ENCODE measurements at places on chromosomes 11 and 22.

GRCh38 chr11:44944181-44944852 is 6.4 kb downstream of the TP53I11 start:
- no peak for DNase-seq

- no peak for DNase-seq
Measured at GRCh38 chr11:76159983-76160661, 46.2 kb downstream of the WNT11 start.

GRCh38 chr11:3841426-3842350 is 929 bp upstream of the RHOG start:
- DNase-seq = peak; percentile 69

DNA sequence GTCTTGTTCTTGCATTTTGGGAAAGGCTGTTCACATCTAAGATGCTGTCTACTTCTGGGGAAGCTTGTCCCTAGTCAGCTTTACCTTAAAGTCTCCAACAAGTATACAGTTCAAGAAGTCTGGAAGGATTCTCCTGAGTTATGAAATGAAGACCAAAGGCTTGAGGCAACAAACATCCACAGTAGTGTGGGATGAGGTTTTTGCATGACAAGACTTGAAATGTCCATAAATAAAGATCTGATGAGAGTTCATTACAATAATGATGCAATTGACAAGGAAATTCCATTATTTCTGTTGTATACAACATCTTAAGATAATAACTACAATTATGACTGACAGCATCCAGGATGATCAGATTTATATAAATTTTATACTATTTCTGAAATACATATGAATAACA is 21.3 kb upstream of the KDM4E start:
- DNase-seq = no peak

- no peak for DNase-seq
Measured at GRCh38 chr11:104337273-104337672, 173.3 kb upstream of the PDGFD start.

DNA sequence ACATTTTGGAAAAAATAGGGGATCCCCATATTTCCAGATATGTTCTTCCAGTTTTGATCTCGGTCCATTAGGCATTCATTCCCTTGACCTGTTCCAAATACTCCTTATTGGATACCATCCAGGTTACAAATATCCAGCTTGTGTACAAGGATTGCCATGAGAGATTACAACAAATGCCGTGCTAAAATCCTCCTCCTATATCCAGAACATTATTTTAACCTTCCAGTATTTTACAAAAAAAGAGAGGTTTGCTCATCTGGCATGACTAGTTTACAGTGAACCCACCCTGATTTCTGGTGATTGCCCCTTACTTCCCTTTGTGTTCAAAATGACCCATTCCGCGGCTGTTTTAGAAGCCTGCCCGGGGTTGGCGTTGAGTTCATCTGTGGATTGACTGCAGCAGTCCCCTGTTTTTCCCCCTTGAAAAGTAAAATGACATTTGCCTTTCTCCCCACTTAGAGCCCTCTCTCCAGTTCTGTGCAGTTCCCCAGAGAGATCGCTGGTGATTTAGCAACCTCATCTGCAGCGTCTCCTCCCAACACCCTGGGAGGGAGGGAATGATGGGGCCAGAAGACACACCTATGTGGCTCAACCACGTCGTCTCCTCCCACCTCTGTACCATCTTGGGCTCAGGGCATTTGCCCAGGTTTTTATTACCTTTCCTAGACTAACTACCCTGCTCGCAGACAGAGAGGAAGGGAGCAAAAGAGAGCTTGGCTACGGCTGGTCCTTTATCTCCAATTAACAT is 73.6 kb downstream of the DSCAML1 start:
- DNase-seq = no peak

GRCh38 chr11:746289-747157 is 741 bp upstream of the TALDO1 start:
- no peak for DNase-seq

- no peak for DNase-seq
Measured at GRCh38 chr22:39176143-39176713, 23.7 kb upstream of the CBX7 start.

- no peak for DNase-seq
Measured at GRCh38 chr11:28798286-28798685, 690.1 kb downstream of the METTL15 start.

GRCh38 chr11:78132475-78132874 is 7.0 kb downstream of the ALG8 start:
- no peak for DNase-seq

- no peak for DNase-seq
Measured at GRCh38 chr22:20510811-20511577, 3.6 kb downstream of the MED15 start.

GRCh38 chr22:32660292-32660691 is 141.2 kb upstream of the TIMP3 start:
- DNase-seq = no peak

DNA sequence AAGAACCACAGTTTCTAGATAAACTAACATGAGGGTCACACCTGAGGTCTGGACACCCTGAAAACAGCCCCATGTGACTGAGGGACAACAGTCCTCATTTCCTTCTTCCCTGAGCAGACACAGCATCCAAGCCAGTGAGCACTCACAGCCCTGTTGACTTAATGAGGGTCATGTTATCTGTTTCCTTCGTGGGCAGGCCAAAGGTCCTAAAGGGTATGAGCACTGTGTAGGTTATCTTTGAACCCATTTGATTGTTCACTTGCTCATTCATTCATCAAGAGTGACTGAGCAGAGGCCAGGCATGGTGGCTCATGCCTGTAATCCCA is 170.7 kb upstream of the B3GAT1 start:
- DNase-seq = no peak

GRCh38 chr22:48750826-48751440 is 1076.7 kb downstream of the BRD1 start:
- no peak for DNase-seq

GRCh38 chr11:35812828-35813227 is 131.0 kb upstream of the LDLRAD3 start:
- DNase-seq = no peak

- DNase-seq = no peak
Measured at GRCh38 chr22:28208787-28209186, 289.7 kb upstream of the PITPNB start.

DNA sequence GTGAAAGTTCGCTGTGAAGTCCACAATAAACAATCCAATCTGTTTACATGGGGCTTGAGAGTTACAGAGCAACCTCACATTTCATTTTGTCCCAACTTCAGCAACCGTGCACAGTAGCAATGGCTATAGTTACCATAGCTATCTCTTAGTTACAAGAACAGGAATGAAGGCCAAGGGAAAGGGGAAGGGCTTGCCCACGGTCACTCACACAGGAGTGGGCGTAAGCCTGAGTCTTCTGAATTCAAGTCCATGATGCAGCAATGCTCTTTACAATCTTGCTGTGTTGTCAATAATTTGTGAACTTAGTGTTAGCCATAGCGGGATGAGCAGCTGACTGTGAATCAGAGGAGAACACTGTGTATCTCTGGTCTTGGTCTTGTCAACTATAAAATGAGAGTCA is 102.9 kb downstream of the ADAMTS15 start:
- DNase-seq = no peak

DNA sequence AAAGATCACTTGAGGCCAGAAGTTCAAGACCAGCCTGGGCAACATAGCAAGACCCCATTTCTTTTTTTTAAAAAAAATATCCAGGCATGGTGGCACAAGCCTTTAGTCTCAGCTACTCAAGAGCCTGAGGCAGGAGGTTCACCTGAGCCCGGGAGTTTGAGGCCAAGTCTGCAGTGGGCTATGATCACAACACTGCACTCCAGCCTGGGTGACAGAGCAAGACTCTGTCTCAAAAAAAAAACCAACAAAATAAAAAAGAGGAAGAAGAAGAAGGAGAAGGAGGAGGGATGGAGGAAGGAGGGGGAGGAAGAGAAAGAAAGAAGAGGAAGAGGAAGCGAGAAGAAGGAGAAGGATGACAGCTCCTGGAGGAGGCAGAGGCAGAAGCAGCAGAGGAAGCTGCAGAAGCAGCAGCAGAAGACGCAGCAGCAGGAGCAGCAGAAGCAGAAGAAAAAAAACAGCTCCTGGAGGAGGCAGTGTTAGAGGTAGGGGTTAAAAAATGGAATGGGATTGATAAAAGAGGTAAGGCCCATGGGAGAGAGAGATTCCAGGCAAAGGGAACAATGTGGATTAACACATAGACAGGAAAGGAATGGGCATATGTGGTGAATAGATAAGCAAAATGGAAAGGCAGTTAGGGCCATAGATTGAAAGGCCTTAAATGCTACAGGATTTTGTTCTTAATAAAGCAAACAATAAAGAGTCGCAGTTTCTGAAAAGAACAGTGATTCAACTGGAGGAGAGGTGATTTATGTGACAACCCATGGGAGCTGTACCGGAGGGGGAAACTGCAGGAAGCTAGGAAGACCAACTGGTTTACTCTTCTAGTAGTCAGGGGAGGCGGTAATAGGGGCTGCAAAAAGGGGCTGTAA is 10.9 kb downstream of the PRCP start:
- DNase-seq = no peak

- DNase-seq = no peak
Measured at GRCh38 chr11:69541001-69541285, 59.5 kb downstream of the LINC01488 start.

- no peak for DNase-seq
Measured at GRCh38 chr11:62497132-62497801, 49.3 kb downstream of the AHNAK start.

GRCh38 chr11:72425053-72425980 is 9.0 kb downstream of the CLPB start:
- DNase-seq = no peak

DNA sequence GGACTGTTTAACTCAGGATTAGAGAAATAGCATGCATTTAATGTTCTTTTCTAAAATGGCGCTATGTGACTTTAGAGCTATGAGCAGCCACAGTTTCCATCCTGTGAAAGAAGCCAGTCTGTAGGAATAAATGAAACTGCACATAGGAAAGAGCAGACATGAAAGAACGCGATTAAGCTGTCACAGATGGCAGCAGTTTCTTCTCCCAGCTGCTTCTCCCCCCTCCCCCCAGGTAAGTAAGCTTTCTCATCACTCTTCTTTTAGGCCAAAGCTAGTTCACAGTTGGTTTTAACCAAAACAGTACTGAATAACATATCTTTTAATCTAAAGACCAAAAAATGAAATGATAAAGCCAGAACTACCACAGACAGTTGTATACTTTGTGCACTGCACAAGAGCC is 266.4 kb downstream of the KCNA4 start:
- DNase-seq = no peak

- no peak for DNase-seq
Measured at GRCh38 chr11:9629064-9629463, 34.8 kb upstream of the SWAP70 start.

- no peak for DNase-seq
Measured at GRCh38 chr11:31802990-31803812, 7.9 kb downstream of the PAX6 start.

- DNase-seq = no peak
Measured at GRCh38 chr11:92101920-92102319, 122.7 kb upstream of the FAT3 start.

DNA sequence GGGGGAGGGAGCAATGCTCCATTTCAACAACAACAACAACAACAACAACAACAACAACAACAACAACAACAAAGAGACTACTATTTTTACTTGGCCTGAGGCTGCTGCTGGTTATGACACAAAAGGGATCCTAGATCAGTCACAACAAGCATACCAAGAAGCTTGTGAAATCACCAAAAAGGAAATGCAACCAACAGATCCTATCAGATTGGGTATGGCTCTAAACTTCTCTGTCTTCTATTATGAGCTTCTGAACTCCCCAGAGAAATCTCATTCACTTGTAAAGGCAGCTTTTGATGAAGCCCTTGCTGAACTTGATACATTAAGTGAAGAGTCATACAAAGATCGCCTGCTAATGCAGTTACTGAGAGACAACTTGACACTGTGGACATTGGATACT is 10.5 kb upstream of the MS4A2 start:
- no peak for DNase-seq

- no peak for DNase-seq
Measured at GRCh38 chr11:128663824-128664223, 30.0 kb upstream of the FLI1 start.

DNA sequence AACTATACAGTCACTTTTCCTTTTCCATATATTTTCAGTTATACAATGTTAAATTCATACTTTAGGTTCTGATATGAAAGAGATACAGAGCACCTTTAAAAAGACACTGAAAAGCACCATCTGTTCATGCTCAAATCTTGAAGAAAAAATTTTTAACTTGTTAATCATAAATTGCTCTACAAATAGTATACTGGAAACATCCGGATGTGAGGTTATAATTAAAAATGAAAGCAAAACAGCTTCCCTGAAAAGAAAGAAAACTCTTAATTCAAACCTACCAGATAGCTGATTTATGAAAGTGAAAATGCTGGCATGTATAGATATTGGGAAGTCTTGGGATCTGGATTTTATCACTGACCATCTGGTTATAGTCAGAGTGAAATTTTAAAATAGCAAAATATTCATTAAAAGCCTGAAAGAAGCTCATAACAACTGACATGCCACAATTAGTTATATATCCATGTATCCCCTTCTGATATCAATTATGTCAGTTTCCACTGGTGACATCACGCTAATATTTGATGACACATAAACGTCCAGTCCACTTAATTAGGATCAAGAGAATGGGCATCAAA is 740.0 kb downstream of the DLG2 start:
- no peak for DNase-seq

DNA sequence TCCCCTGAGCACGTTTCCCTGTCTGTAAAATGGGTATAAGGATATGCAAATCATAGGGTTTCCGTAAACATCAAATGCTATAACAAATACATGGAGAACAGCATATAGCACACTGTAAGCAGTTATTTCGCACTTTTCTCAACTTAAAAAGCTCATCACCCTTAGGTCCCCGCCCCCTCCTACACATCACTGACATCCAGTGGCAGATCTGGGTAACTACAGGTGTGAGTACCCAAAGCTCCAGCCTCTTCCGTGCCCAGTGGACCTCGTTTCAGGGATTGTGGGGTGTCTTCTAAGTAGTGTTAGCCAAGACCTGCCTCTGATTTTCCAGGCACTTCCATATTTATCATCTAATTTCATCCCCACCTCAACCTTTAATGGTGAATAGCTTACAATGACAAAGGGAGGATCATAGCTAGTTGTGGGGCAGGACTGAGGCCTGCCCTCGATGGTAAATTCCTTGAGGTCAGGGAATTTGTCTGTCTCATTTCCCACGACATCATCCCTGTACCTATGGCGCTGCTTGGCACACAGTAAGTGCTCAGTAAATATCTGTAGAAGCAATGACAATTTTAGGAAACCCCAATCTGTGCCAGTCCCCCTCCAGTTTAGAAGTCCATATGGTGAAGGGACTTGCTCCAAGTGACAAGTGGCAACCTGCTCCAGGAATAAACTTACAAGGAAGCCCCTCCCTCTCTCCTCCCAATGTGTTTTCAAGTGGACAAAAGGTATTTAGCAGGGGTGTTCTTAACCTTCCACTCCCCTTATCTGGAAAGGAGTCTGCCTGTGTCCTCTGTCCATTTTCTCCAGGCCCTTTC is 340.5 kb downstream of the TENM4 start:
- DNase-seq = no peak

DNA sequence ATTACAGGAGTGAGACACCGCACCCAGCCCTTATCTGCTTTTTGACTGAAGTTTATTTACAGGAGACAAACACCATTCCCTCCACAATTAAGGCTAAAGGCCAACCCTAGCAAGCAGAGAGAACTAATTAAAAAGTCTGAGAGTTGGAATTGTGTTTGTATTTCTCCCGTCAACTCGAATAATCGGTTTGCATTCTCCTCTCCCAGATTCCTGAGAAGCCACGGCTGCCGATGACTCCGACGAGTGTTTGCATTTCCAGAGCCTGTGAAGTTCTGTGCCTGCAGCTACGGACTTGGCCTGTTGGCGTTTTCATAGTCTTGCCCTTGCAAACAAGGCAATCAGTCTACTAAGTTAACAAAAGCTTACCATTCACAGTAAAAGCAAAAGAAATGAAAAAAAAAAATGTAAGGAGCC is 73.2 kb upstream of the NUP50 start:
- DNase-seq = no peak

Measured in stimulated activated CD8-positive, alpha-beta memory T cell treated with anti-CD3 and anti-CD28 coated beads, Interleukin-15, amount 100 ng/mL, for 24 hours (primary cell).